Bronchial epithelial cell (primary cell): ENCODE measurements at places on chromosomes 6 and 20.
A peak's percentile ranks its signal among the peaks of the same experiment; 100 is the strongest.

DNA sequence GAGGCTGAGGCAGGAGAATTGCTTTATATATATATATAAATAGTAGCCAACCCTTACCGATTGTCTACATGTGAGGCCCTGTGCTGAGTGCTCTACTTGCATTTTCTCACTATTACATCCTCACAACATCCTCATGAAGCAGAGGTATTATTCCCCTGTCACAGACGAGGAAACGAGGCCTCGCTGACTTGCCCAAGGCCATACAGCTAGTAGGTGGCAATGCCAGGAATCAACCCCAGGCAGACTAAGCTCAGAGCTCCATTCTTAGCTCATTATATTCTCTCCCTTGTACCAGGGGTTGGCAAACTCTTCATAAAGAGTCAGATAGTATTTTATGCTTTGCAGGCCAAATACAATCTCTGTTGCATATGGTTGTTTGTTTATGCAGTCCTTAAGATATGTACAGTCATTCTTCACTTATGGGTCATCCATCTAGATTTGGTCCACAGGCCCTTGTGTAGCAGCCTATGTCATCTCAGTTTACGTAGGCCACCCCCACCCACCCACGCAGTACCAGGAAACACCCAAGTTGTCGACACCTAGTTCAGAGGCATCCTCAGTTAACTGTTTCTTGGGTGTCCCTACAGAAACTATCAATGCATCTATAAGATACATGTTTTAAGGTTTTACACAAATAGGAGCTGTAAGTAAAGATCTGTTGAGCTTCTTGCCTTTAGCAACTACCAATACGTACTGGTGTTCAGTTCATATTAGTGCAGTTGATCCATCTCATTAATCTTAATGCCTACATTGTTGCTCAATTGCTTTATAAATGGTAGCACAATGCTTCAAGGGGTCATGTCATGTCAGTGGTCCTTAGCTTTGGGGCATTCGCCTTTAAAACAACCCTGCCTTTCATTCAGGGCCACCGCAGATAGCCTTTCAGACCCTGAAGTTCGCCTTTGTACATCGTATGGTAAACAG, 3.0 kb downstream of the CASS4 start:
- peak; percentile 43 for DNase-seq

GRCh38 chr6:16725145-16725864, 36.0 kb downstream of the ATXN1 start:
- DNase-seq, result peak; percentile 82

DNA sequence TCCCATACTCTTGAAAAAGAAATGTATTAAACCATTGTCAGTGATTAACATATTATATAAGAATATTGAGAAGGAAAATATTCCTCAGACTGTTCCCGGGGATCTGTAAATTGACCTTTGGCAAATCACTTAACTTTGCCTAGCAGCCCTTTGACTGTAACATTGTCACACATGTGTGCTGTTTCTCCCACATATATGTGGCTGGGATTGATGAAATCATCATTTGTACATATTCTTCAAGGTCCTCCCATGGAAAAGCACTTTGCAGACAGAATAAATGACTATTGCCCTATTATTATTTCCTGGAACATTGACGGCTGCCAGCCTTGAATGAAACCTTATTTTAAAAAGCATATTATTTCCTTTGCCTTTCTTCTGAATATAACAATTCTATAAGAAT, 36.4 kb upstream of the TRERF1 start:
- DNase-seq, result no peak

- no peak for DNase-seq
Observed at GRCh38 chr6:13252790-13253189, 75.5 kb downstream of the TBC1D7 start.

DNA sequence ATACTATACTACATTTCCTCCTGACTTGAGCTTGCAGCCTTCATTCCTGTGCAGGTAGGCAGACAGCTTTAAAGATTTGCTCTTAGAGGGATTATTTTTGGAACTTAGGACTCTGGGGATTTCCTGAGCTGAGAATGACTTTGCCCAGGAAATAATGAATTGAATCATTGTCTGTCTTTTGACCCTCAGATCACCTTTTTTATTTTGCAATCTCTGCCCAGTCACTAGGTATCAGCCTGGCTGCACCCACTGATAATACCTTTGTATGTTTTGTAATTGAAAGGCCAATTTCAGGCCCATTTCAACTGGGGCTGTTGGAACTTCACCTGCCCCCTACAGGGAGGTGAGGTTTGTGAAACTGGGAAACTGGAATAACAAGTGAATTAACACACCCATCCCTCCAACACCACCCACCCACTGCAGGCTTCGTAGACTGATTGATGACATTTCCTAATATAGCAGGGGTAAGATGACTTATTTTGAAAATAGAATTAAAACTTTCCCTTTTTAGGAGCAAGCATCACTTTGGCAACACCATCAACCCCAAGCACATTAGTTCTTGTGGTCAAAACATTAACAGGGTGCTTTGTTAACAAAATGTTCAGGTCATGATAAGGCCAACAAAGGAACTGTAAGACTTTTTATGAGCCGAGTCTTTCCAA, 157.1 kb upstream of the CENPW start:
- DNase-seq, result peak; percentile 84

DNA sequence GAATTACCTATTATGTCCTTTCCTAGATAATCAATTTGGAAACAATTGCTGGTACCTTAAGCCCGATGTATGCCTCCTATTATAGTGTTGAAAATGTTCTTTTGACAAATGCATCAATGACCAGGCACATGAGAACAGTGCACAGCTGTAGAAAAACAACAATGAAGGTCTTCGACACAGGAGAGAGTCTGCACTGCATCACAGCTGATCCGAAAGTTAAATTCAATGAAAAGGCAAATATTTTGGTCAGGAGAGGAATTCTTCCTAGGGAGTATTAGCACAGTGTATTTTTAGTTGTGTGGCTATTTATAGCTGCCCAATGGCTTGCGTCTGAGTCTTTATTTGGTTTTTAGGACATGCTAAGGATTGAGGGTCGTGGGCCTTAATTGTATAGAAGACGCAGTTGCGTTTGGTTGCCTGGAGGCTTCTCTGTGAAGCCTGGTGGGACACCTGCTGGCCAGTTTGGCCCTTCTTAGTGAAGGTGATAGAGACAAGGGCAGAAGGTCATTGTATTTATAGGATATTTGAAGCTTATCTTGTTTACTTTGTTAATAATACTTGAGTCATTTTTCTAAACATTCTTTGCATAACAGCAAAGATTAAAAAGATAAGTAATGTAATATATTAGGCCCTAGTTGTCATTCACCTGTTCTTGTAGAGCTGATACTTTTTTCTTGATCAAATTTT, 72.3 kb downstream of the CDYL start:
- peak; percentile 16 for DNase-seq

DNA sequence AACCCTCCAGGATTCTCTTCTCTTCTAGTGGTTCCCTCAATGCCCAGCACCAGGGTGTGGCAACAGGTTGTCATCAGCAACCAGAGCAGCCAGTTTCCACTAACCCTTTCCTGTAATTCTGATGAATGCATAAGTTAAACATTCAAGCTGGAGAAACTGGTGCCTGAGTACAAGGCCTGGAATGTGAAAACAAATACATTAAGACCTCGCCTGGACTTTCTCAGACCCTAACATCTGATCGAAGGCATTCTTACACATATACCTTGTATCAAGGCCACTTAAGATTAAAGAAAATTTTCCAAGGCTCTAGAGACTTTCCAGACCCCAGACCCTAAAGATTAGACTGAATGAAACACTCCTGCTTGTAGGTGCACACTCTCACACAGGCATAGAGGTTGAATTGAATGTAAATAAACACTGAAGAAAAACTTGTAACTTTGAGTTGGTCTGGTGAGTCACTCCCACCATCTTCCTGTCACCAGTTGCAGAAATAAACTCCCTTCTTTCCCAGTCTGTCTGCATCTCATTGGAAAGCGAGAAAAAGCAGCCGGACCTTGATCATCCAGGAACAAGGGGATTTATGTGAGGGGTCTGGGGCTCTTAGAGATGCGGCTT, 9.0 kb downstream of the LRP11 start:
- peak; percentile 98 for DNase-seq

DNA sequence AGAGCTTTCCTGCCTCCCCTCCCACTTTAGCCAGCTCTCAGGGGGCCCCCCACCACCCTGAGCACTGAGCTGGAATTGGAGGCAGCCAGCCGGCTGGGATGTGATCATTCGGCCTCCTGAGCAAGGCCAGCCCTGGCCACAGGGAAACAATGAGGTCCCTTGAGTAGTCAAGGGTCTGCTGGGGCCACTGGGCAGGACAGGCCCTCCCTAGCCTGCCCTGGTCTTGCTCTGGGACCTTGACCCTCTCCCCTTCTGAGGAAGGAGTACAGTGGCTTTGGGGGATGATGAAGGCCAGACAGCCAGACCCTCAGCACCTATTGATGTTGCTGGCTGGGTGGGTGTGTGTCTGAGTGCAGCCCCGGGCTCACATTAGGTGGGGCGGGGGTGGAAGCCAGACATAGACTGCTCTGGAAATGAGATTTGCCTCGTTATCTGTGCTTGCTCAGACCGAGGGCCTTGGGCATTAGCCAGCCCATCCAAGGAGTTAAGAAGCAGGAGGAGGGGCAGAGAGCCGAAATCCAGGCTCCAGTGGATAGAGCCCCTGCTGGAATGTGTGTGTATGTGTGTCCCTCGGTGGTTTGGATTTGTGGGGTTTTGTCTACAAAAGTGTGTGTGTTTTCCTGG, 21.3 kb downstream of the CD40 start:
- no peak for DNase-seq

GRCh38 chr6:20497216-20498040, 36.8 kb upstream of the CDKAL1 start:
- DNase-seq, result no peak

DNA sequence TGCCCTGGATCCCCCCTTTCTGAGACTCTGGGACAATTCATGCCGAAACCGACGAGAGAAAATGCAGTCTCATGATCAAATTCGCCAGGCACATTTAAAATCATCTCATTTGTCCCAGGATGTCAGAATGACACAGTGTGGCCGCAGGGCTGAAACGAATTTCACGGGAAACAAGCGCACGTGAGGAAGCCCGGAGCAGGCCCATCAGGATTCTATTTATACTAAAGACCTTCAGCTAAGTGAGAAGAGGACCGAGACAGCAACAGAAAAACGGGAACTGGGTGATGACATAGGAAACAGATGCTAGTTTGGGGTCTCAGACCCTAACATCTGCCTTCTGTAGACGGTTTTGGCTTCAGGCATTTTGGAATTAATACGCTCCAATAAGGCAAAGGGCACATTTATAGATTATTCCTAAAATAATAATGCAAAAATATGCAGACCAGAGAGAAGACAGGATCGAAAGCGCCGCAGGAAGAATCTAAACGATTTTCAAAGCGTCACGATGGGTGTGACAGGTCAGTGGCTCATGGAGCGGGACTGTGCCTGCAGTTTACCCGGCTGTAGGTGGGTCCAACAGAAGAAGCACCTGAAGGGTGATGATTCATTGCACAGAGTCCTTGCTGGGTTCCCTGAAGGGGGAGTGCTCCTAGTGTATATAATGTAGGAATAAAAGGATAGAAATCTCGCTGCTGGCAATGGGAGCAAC, 80.8 kb upstream of the MPC1 start:
- DNase-seq, result no peak

DNA sequence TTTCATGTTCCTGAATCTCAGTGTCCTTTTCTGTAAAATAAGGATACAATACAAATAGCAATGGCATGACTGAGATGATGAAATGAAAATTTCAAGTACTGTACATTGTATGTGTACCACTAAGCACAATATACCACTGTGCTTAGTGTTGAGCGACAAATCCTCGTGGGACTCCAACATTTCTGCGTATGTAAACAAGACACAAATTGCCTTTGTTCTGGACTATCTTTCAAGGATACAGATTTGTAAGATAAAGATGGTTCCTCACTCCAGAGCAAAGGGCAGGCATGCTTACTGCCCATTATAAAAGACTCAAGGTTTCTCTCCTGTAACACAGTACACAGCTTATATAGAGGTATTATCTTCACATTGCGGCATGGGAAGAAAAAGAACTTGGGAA, 6.0 kb downstream of the RARS2 start:
- no peak for DNase-seq

DNA sequence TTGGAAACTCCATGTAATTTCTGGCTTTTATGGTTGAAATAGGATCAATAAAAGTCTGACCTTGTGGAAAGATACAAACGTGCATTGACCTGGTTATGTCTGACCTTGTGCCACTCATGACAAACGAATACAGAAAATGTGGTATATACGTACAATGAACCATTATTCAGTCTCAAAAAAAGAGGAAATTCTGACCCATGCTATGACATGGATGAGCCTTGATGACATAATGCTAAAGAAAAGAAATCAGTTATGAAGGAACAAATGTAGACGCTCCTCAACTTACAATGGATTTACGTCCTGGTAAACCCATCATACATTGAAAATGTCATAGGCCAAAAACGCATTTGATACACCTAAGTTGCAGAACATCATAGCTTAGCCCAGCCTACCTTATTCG, 309.7 kb upstream of the SULF2 start:
- DNase-seq, result no peak

- no peak for DNase-seq
Observed at GRCh38 chr20:32480371-32481241, 104.5 kb downstream of the NOL4L start.

DNA sequence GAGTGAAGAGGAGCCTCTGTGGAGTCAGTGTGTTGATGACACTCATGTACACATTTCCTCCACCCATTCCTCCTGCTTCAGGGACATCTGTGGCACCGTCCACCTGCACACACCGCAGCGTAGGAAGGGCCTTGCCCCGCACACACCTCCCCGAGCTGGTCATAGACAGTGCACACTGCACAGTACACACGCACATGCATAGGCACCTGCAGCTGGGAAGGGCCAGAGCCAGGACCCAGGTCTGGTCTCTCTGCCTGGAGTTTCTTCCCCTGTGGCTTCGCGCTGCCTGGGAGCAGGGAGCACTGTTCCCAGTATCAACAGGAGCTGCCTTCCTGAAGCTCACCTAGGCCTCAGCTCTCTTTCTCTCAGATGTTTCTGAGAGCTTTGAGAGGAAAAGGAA, 340.5 kb downstream of the TAF4 start:
- DNase-seq, result no peak

DNA sequence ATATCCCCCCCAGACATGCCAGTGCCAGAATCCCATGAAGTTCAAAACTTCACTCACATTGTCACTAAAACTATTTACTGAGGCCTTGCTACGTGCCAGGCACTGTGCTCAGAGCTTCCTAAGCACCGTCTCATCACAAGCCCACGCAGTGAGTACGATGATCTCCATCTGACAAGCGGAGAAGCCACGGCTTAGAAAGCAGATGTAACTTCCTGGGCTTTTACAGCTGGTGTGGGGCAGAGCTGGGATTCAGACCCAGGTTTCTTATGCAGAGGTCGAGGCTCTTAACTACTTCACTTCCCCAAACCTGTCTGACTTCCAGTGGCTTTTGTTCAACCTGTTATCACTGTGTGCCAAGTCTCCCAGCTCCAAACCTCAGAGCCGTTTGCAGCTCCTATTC, 8.3 kb downstream of the MDGA1 start:
- no peak for DNase-seq
